ENCODE measurements at places on chromosomes 1 and 21.

- DNase-seq: no peak
Observed at GRCh38 chr1:155001425-155001674, 1.3 kb upstream of the ZBTB7B start.

DNA sequence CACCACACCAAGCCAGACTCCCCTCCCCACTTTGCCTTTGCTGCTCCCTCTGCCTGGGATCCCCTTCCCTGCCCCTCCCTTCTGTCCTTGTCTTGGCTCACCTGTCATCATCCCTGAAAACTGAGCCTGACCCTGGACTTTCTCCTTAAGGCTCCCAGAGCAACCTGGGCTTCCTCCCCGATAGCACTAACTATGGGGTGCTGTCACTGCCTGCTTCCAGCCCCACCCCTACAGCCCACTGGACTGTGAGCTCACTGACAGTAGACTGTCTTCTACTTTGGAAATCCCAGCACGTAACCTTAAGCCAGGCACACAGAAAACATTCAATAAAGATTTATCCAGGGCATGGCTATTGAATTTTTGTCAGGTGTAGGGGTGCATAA lies 9.5 kb upstream of the CSF1 start:
- no peak for DNase-seq

- DNase-seq: no peak
Observed at GRCh38 chr1:93374334-93375106, 28.8 kb downstream of the DR1 start.

- DNase-seq: no peak
Observed at GRCh38 chr1:84171481-84171880, 27.4 kb downstream of the PRKACB start.

DNA sequence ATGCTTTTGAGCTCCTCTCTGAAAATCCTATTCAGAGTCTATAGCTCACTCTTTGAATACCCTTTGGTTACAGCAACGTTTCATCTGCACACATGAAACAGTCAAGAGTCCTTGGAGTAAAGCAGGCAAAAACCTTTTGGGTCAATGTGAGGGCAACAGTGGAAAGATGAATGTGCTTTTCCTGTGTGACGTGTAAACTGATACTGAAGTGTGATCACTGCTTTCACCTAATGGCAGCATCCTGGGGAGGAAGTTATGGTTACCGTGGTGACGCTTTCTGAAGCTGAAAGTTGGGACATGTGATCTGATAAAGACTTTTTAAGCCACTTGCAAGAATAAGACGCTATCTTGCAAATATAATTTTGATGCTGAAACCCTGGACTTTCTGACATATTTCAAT lies 160.0 kb downstream of the SEC16B start:
- no peak for DNase-seq

DNA sequence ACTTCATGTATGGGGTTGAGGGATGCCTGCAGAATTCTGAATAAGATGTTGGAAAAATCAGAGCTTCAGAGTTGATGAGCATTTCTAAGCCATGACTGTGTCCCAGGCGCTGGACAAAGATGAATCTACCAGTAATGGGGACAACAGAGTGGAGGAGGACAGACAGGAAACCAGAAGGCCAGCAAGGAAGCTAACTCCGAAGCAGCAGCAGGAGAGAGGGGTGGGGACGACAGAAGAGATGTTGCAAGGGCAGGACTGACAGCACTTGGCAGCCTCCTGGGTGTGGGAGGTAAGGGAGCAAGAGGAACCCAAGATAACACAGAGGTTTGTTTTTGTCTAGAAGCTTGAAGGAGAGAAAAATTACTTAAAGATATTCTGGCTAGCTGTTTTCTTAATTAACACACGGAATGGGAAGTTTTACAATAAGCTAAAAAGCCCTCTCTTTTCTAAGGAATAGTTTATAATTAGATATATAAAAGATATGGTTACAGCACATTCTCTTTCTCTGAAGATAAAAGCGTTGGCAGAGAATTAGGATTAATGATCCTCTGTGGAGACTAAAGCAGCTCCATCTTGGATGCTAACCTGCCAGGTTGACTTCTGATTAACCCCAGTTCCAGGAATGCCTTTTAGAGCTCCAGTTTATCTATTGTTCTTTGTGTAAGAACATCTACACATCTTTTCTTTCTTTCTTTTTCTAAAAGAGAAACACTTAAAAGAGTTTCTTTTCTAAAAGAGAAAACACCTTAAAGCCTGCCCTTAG lies 92.7 kb downstream of the TENT5C start:
- no peak for DNase-seq

DNA sequence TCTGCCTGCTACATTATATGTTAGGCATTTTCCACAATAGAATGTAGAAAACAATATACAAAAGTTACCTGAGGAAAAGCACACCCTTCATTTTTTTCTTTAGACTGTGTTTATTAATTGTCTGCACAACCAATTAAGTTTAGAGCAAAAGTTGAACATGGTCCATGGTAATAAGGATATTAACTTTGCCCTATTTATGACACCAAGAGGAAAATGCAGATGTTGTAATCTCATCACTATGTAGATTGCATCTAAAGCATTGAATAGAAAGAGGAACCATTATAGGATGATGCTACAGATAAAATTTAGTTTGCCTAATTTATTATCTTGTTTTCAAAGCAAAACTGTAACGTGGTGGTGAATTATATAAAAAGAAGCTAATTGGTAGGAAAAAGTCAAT lies 59.7 kb upstream of the IGSF5 start:
- no peak for DNase-seq

DNA sequence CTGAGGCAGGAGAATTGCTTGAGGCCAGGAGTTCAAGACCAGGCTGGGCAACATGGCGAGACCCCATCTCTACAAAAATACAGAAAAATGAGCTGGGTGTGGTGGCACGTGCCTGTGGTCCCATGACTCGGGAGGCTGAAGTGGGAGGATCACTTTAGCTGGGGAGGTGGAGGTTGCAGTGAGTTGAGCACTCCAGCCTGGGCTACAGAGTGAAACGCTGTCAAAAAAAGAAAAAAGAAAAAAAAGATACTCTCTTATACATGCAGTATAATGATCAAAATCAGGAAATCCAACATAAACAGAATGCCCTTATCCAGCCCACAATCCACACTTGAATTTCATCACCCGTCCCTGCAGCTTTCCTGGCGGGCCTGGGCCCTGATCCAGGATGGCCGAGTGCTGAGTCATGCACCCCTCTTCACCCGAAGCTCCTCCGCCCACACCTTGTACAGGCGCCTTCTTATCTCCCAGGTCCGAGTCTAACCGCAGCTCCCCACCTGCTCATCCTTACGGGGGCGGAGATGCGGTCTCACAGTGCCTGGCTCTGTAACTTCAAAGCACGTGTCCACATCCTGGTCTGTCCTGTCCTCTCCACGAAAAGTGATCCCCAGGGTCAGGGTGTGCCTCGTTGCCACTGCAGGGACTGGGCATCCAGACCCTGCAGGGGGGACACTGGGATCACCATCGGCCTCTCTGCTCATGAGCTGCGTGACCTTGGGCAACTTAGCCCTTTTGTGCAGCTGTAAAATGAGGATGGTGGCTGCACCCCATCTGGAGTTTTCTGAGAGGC lies 120.2 kb upstream of the SLC45A1 start:
- DNase-seq: peak; percentile 78

DNA sequence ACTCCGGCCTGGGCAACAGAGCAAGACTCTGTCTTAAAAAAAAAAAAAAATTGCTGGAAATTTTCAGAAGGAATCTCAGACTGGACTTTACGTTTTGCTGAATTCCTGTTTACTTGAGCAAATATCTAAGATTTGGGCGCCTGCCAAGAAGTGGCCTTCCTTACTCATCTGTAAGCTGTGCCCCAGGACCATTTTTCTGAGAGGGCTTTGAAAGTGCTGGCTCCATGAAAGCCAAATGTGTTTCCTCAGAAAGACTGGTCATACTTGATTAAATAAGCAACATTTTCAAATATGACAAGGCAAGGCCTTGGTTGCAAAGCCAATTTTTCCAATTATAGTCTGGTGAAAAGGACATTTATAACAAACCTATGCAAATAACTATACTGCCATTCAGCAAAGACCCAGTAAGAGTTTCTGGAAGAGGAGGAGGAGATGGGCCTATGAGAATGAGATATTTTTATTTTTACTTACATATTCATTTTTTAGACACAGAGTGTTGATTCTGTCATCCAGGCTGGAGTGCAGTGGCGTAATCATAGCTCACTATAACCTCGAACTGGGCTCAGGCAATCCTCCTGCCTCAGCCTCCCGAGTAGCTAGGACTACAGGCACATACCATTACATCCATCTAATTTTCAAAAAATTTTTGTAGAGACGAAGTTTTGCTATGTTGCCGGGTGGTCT lies 56.3 kb upstream of the HTR1D start:
- DNase-seq: peak; percentile 34

- no peak for DNase-seq
Observed at GRCh38 chr1:177952691-177953090, 17.2 kb downstream of the SEC16B start.

DNA sequence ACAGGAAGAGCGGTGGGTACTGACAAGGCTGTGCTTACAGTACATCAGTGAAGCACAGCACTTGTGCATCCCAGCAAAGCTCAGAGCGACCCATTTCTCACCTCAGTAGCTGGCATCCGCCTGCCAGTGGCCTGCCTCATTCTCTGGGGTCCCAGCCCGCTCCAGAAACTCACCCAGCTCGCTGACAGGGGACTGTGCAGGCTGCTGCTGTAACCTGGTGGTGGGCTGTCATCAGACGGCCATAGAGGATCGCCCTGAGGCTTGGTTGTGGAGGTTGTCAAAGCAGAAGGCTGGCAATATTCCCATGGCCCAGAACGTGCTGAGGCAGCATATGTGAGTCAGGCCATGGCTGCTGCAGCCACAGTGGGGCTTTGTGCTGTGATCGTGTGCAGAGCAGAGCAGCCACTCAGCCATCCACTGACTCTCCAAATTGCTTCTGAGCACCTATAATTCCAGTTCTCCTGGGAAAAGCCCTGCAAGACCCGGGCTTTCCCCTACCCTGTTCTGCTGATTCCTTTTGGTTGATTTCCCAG lies 13.6 kb upstream of the GPR137B start:
- DNase-seq: no peak

DNA sequence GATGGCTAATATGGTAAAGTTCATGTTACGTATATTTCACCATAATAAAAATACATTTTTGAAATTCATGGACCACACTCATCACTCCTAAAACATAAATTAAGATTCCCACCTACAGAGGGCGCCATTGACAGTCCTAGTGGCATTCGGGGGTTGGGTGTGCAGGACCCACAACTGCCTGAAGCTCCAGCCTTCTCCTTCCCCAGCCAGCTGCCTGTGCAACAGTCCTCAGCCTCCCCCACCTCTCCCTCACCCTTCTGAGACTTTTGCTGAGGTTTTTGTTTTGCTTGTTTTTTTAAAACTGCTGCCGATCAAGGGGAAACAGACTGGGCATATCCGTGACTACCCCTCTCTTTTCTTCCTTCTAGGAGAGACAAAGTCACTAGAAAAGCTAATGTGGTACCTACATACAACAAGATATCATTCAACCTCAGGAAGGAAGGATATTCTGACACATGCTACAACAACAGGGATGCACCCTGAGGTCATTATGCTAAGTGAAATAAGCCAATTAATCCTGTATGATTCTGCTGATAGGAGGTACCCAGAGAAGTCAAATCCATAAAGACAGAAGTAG lies 9.2 kb upstream of the EVA1C start:
- peak; percentile 51 for DNase-seq

DNA sequence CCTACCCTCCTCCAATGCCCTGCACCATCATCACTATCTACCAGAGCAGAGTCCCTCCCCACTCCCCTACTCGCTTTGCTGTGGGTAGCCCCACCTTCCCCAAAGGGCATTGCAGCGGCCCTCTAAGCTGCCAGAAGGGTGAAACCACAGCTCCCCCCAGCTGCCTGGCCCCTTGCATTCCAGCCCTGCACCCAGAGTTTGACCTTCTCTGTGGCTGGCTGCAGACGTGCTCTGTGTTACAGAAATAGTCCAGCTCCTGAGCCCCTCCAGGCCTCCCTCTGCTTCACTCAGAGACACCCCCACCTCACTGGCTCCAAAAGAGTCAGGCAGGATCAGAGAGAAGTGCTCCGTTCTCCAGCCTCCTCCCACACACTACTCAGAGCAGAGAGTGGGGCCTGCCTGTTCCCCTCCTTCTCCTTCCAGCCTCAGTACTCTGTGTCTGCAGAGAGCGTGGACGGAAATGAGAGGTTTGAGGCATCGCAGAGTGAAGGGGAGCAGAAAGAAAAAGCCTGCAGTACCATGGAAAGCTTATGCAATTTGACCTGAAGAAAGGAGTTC lies 63.2 kb downstream of the PLEKHA6 start:
- DNase-seq: peak; percentile 15

- DNase-seq: no peak
Observed at GRCh38 chr1:12434686-12435085, 183.3 kb downstream of the DHRS3 start.

DNA sequence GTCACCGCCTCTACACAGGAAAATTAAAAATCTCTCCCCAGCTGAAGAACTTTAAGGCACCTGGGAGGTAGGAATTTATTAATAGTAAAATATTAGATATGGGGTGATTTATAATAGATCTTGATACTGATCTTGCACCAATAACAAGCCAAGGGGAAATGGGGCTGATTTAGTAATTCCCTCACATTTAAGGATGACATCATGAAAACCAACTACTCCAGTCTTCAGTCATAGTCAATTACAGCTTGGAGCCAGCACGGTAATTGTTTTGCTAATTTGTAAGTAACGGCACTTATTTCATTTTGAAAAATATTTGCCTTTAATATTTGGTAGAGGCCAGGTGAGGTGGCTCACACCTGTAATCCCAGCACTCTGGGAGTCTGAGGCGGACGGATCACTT lies 92.8 kb downstream of the TGFBR3 start:
- DNase-seq: no peak

- DNase-seq: no peak
Observed at GRCh38 chr1:192986110-192986747, 72.9 kb downstream of the UCHL5 start.

DNA sequence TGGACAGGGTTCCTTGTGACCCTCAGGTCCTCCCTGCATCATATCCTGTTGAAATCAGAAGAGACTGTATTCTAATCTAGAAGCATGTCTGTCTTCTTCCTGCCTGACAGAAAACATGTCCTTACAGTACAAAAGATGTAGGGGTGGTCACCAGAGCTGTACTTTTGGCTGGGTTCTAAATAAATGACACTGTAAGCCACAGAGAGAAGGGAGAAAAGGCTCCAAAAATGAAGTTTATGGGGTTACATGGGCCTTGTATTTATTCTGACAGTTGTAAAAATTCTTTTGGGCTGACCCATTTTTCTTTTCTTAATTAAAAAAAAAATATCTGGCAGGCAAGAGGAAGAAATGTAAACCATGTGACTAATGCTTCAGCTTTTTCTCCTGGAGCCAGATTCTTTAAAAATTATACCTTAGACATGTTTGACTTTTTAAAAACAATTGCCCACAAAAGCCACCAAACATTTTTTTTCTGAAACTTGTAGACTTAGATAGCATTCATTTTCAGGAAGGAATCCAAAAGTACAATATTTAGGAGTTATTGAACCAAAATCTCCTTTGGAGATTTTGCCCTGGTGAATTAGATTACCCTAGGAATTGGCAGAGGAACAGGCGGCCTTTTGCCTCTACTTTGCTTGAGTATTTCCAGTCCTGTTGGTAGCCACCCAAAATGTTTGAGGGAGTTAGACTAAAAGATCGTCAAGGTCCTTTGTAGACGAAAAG lies 17.1 kb downstream of the RGL1 start:
- no peak for DNase-seq

Measured in ACHN (cell line).